ENCODE measurements at places on chromosomes 11 and 22.

- peak; percentile 65 for DNase-seq
Measured at GRCh38 chr11:299081-299891, at the start of gene IFITM5. Gene IFITM5 (minus strand): TSS chr11:299526. CDS start chr11:299490, 36 bp downstream.

DNA sequence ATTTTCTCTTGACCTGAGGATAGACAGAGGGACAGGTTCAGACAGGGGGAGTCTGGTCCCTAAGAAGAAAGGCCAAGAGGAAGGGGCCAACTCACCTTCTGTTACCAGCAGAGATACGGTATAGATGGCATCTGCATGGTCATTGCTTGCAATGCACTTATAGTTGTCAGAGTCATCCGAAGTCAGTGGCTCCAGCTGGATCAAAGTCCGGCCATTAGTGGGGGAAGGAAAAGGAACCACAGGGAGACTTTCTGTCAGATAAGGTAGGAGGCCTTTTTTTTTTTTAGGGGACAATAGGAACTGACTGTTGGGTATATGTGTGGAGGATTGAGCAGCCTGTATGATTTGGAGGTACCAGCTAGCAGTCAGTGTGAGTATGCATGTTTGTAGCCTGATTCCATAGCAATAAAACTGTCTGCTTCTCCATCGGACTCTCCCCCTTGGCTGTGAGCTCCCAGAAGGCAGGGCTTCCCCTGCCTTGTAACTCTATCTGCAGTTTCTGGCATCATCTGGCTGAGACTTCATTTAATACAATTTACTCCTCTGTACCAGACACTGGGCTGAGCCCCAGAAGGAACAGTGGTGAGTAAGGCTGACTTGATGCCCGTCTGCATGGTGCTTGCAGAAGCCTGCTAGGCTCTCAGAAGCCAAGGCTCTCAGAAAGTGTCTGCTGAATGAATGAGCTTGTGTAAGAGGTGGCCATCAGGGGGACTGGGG is 5.7 kb downstream of the IGSF22 start:
- no peak for DNase-seq

DNA sequence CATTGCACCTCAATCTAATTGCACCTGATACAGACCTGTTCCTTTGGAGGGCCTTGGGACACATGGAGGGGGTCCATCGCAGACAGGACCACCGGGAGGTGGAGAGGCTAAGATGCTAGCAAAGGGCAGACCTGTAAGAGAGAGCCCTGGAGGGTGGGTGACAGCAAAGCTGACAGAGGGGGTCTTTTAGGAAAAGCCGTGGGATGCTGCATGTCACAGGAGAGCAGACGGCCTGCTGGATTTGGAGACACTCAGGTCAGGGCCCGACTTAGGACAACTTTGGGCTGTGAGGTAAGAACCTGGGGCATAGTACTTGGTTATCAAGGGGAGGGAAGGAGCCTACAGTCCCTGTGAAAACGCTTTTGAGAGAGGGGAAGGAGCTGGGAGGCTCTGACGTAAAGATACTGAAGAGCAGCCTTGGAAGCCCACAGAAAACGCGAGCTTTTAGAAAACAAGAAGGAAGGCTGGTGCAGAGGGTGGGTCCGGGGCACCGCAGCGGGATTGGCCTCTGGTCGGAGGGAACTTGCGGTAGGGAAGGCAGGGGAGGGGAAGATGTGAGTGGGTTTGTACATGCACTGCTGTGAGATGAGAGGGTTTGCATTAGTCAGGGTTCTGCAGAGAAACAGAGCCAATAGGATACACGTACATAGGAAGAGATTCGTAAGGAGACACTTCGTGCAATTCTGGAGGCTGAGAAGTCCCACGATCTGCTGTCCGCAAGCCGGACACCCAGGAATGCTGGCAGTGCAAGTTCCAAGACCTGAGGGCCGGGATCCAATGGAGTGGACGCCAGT is 868.5 kb downstream of the TBC1D22A start:
- no peak for DNase-seq

GRCh38 chr11:115767047-115767802 is 263.0 kb upstream of the CADM1 start:
- DNase-seq: no peak

DNA sequence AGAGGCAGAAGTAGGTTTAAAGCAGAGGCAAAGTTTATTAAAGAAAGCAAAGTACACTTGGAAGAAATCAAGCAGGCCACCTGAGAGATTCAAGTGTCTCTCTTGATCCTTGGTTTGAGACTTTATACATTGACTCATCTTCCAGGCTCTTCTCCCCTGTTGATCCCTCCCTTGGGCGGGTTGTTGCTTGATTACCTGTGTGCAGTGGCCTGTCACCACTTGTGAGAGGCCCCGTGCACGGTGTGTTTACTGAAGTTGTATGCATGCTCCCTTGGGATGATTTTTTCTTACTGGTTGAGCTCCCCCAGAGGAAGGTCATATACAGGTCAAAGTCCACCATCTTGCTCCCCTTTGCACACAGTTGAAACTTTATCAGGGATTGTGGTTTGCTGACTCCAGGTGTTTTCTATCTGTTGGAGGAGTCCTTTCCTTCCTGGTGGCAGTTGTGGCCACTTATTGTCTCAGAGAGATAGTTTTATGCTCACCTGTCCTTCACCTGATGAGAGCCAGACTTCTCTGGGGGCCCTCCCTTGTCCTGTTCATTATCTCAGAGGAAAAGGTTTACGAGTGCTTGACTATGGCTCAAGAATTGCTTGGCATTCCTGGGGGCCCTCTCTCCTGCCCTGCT is 16.3 kb upstream of the RBMXL2 start:
- DNase-seq: no peak

- no peak for DNase-seq
Measured at GRCh38 chr11:78291503-78292108, 102.9 kb downstream of the USP35 start.

DNA sequence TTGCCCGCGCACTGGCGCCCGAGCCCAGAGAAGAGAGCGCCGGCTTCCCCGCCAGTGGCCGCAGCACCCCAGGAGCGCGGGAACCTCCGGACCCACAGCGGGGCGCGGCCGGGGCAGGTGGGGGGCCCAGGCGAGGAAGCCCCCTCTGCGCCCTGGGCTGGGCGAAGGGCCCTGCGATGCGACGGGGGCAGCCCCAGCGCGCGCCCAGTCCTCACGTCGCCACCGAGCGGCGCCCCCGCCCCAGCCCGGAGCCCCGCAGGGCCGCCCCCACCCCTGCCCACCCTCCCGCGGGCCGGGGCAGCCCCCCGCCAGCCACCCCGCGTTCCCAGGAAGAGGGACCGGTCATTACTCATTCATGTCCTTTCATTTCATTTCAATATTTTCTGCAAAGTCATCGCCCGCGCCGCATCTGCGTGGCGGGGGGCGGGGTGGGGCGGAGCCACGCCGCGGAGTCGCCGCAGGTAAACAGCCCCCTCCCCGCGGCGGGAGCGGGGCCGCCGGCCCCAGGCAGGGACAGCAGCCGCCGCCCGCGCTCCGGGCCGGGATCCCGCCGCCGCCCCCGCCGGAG is 673 bp upstream of the PANX2 start:
- no peak for DNase-seq

GRCh38 chr22:36819112-36819511 is 2.3 kb upstream of the PVALB start:
- DNase-seq: no peak

DNA sequence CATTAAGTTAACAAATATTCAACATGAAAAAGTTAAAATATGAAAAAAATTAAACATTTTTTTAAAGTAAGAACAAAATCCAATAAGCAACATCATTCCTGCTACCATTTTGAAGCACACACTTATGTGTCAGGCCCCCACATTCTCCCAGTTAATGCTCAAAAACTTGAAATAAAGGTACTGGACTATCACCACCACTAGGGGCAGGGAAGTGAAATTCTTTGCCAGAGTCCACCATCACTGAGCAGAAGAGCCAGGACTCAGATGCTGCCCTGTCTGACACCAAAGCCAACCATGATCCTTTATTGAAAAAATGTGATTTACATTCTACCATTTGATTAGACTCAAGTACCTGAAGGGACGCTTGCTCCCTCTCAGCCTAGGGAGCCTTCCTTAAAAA is 39.1 kb downstream of the PITPNB start:
- no peak for DNase-seq

DNA sequence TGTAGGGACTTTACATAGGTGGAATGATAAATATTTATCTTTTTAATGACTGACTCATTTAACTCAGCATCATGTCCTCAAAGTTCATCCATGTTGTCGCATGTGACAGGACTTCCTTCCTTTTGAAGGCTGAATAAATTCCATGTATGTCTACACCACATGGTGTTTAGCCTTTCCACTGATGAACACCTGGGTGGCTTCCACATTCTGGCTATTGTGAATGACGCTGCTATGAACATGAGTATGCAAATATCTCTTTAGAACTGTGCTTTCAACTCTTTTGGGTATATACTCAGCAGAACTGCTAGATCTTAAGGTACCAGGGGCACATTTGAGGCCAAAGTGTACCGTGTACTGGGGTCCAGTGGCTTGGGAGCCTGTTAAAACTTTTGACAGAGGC is 24.1 kb downstream of the LARGE1 start:
- DNase-seq: no peak

DNA sequence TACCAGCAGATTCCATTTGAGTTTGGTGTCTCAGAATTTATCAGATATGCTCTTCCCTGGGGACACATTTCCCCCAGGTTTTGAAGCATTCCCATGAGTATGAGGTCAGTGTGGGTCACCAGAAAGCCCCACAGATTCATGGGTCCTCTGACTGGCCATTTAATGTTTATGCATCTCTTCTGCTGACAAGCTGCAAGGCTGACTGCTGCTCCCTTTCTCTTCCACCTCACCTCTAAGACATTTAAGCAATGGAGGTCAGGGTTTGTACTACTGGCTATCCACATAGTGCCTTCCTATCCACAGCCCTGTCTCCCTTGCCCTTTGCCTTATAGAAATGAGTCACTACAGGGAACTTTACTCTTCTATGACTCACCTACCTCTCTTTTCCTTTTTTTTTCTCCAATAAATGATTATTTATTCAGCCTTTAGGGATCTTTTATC is 106.0 kb upstream of the TIMP3 start:
- DNase-seq: no peak

DNA sequence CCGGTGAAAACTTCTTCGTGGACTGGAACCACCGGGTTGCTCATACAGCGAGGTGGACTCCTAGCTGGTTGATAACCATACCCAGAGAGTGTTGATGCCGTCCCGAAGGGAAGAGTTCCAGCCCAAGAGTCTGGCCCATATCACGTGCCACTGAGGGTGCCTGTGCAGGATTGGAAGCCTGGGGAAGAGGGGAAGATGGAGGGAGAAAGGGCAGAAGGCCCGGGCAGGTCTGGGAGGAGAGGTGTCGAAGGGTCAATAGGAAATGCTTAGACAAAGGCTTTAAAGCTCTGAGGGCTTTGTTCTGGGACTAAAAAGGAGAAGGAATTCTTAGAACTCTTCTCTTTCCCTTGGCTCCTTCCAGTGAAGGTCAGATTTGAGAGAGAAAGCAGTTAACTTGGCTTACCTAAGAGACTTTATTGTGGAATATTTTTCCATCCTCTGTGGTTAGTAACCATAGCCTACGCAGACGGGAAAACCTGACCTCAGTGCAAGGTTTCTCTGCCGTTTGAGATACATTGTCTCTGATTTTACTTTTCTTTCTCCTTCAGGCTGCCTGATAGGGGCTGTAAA is 70.5 kb downstream of the JAM3 start:
- no peak for DNase-seq

DNA sequence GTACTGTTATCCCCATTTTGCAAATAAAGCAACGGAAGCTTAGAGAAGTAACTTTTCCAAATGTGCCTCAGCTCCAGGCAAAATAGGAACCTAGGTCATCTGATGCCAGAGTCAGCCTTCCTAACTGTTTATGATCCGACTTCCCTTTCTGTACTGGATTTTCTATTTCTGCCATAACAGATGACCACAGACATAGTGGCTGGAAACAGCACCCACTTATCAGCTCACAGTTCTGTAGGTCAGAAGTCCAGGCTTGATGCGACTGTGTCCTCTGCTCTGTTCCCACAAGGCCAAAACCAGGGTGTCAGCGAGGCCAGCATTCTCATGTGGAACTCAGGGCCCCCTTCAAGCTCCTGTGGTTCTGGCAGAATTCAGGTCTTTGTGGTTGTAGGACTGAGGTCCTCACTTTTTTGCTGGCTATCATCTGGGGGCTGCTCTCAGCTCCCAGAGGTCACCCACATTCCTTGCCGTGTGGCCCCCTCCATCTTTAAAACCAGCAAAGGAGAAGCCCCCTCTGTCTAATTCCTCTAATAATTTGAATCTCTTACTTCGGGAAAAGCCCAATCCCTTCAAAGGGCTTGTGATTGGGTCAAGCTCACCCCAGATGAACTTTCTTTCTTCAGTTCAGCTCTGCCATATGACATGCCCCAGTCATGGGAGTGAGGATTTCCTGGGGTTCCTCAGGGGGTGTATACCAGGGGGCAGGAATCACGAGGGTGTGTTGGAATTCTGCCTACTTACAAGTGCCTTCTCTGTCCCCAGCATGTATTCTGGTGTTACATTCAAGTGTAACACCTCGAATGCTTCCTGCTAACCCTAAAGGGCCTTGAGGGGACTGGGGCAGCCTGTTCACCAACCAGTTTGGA is 15.3 kb downstream of the KCNJ5 start:
- DNase-seq: no peak

GRCh38 chr11:60078745-60079144 is 9.7 kb upstream of the MS4A2 start:
- no peak for DNase-seq

GRCh38 chr11:41895081-41895480 is 435.6 kb upstream of the LRRC4C start:
- no peak for DNase-seq

- DNase-seq: no peak
Measured at GRCh38 chr11:6099577-6099976, 7.9 kb upstream of the OR56B4 start.
